ENCODE measurements at places on chromosomes 2 and 18.

- DNase-seq, result no peak
These were observed 1285.5 kb upstream of the TMEFF2 start for GRCh38 chr2:193480187-193480586.

DNA sequence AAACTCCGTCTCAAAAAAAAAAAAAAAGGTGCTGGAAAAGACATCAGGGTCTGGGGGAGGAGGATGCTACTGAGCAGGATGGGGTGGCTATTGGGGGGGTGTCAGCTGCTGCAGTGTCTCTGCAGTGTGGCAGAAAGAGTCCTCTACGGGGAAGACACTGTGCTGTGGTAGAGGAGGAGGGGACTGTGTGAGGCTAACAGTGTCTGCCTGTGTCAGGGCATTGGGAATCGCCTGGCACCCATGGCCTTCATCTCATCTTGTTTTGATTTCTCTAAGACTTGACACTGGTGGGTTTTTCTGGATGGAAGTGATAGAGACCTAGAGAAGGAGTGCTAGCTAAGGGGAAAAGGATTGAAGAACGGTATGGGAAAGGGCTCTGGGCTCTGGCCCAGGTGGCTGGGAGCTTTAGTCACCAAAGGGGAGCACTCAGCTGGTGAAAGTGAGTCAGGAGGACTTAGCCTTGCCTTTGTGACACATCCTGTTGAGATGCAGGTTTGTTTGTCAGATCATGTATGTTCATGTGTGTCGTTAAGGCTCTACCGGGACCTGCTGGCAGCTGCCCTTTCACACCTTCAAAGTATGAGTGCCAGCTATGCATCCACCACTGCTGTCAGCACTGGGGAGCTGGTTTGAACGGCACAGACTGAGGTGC lies 58.0 kb downstream of the FARP2 start:
- no peak for DNase-seq

GRCh38 chr2:144198116-144198515 lies 321.8 kb downstream of the ZEB2 start:
- no peak for DNase-seq

DNA sequence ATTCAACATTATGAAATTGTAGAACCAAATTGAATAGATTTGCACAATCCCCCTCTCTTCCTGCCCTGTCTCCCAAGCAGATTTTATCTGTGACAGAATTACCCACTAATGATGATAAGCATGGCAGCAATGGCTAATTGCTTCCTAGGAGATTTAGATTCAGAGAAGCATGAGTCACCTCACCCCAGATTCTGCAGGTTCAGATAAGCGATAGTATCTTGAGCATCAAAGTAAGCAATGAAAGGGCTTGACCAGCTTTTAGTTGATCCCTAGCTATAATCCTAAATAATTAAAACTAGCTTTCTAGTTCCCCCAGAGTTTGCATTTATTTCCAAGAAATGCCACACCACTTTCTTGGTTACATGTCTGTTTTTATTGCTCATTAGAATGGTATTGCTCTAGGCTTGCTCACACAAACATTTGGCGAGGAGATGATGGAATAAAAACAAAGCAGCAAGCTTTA lies 204.3 kb downstream of the GULP1 start:
- no peak for DNase-seq

- no peak for DNase-seq
These were observed 148.5 kb downstream of the TXNL1 start for GRCh38 chr18:56489893-56490292.

- no peak for DNase-seq
These were observed 3.5 kb upstream of the CHRNG start for GRCh38 chr2:232535761-232536530.

GRCh38 chr2:181857483-181857882 lies 34.0 kb upstream of the ITPRID2 start:
- DNase-seq, result no peak

DNA sequence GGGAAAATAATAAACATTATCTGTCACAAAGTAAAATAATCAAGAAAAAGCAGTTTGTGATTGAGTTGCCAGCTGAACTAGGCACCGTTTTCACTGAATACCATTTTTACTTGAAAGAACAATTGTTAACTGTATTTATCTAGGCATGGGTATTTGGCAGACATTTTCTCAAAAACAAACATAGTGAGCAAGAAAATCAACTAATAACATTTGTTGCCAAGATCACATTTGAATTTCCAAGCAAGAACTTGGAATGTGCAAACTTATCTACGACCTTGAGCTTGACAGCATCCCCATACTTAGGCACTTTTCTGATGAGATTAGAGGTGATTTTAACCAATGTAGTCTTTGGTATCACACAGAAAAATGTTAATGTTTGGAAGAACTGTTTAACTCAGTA lies 16.7 kb downstream of the SS18 start:
- DNase-seq, result no peak

GRCh38 chr18:6744816-6745455 lies 15.4 kb downstream of the ARHGAP28 start:
- DNase-seq, result no peak

- no peak for DNase-seq
These were observed 21.7 kb downstream of the ZNF638 start for GRCh38 chr2:71353248-71353647.

DNA sequence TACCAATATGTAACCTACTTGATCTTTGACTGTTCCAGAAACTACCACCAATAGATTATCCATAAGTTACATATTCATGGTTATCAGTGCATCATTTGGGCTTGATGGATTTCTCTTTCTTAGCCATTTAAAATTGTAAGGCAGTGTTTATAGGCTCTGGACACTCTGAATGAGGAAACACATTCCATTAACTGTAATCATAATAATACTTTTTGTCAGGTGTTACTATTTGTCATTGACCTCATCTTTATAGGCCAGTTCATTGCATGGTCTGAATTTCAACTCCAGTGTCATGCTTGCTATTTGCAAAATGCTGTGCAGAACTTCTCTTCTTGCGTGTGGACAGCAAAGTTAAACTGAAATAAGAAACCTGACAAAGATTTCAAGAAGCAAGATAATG lies 1340.2 kb upstream of the ZEB2 start:
- no peak for DNase-seq

DNA sequence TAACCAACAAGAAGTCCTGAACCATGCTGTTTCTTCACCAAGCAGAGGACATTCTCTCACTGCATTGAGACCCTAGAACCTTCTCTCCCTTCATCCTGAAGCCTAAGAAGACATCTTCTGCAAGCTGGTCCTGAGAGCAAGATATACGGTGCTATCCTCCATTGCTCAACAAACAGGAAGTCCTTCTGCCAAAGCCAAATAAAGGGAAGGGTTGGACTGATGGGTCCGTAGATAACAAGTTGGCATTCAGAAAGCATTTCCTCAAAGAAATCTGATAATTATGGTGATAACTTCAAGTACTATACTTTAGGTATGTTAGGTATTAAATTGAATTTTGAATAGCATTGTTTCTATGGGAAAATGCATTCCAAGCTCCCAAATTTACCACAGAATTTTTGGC lies 23.3 kb downstream of the GRB14 start:
- no peak for DNase-seq

DNA sequence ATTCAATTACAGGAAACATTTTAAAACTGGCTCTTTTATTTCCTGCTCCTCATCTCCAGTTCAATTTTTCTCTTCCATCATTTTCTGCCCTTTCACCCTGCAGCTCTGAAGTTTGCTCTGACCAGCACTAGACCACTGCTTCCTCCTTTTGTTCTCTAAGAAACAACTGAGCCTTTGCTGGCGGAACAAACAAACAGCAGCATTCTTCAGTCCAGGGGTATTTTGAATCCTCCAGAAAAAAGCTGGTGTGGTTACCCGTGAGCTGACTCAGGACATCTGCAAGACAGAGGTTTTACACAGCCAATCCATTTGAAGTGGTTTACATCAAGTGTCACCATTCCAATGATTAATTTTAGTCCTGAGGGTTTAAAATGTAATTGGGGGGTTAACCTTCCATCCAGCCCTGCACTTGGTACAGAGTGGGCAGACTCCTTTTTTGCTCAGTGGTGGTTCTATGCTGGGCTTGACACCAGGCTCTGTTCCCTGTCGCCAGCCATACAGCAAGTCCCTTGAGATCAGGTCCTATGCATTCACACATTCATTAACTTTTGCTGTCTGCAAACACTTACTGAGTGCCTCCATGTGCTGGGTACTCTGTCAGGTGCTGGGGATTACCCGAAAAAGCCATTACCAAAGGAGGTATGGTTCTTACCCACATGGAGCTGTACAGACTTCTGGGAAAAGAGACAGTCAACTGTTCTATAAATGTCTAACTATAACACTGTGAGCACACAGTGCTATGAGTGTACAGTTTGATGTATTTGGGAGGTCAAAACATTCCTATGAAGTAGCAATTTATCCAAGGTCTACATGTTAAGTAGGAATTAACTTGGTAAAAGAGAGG lies 909.4 kb upstream of the GYPC start:
- no peak for DNase-seq

- DNase-seq, result no peak
These were observed 98.0 kb upstream of the ITGA6 start for GRCh38 chr2:172329416-172329773.

DNA sequence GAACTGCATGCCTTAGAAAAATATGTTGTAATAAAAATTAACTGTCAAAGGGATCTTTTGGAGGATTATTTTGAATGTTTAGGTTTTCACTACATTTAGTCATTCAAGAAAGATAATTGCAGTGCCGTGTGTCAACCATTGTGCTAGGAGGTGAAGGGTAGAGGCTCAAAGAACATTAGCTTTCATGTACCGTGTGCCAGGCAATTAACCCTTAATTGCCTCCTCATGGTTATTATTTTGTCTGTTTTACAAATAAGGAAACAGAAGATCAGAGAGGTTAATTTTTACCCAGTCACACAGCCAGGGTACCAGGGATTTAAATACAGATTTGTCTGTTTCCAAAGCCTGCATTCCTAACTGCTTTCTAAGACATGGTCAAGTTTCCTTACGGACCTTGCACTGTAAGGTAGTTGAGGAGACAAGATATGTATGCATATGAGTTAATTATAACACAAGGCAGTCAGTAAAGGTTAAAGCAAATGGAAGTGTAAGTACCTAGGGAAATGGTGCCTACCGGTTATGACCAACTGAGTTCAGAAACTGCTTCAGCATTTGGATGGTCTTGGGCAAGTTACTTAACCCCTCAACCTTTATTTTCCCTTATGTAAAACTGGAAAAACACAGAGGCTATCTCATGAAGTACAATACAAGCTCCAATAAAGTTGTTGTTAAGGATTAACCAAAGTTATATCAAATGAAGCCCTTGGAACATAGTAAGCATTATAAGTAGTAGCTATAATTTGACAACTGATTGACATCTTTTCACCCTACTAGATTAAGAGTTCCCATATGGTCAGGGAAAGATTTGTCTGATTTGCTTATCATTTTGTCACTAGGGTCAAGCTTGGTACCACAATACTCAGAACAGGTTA lies 434.9 kb downstream of the MBD2 start:
- no peak for DNase-seq

GRCh38 chr2:217283460-217283859 lies 423.6 kb upstream of the TNP1 start:
- no peak for DNase-seq

GRCh38 chr2:160062292-160063005 lies at the start of gene PLA2R1:
PLA2R1 (minus strand) TSS chr2:160062615; CDS start chr2:160062403, 212 bp downstream.
- no peak for DNase-seq

DNA sequence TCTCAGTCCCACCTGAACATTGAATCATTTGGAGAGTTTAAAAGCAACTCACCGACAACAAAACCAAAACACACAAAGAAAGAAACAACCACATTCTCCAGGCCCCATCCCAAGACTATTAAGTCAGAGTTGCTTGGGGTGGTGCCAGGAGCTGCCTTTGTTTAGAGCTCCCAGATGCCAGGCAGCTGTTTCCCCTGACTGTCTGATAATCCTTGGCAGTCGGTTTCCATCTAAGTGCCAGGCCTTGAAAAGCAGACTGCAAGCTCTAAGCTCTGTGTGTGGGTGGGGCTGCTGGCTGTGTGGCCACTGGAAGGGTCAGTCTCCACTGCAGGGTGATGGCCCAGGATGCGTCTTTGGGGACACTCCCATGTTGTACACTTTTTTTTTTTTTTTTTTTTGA lies 255.3 kb upstream of the AGAP1 start:
- no peak for DNase-seq

DNA sequence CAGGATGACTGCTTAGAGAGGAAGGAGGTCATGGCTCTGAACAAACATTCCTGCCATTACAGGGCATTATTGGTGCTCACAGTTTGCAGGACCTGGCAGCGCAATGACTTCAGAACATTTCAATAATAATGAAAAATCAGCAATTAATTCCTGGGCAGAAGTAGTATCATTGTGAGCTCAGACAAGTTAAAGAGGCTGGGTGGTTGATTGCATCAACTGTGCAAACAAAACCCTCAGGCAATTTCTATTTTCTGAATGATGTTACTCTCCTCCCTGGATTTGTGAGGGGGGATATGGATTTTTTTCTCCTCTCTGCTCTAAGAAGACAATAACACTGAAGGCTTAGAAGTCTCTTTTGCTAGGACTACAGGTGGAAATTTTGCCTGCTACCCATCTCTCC lies 168.1 kb upstream of the TACR1 start:
- DNase-seq, result no peak

DNA sequence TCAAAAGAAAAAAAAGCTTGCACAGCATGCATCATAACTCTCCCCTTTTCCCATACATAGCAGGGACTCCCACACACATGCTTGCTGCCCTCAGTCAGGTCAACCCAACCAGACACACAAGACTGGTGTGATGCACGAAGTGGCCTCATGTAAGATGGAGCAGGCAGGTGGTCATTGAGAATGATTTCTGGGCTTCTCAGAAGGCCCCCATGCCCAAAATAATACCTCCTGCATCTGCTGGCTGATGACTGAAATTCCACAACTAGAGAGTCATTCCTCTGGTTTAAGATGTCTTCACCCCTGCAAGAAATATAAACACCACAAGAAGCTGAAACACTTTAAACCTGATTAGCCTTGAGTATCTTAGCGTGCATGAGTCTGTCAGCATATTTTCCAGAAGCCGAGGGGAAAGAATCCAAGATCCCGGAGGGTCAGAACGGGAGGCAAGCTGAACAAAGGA lies 131.1 kb downstream of the AFF3 start:
- DNase-seq, result no peak

GRCh38 chr18:79954791-79955190 lies 3.3 kb upstream of the SLC66A2 start:
- DNase-seq, result no peak

- no peak for DNase-seq
These were observed 940 bp upstream of the BOLA3 start for GRCh38 chr2:74148457-74149246.

DNA sequence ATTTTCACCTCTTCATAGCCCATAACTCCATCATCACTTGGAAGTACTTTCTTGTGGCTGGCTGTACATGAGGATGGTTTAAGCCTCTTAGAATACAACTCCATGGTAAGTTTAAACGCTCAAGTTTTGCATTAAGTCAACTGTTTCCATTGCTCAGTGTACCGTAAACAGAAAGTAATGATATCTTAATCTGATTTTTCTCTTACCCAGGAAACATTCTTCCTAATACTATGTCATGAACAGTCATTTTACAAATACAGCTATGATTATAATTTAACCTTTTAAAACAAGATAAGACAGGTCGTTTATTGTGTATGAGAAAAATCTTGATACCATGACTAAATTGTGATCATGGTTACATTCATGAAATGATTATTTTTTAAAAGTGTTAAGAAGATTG lies 11.6 kb upstream of the DYNC2LI1 start:
- DNase-seq, result no peak

- no peak for DNase-seq
These were observed 283.3 kb upstream of the VWC2L start for GRCh38 chr2:214127571-214127970.

GRCh38 chr2:86304416-86304815 lies 33.0 kb downstream of the REEP1 start:
- no peak for DNase-seq

GRCh38 chr2:5749347-5749746 lies 57.2 kb downstream of the SOX11 start:
- no peak for DNase-seq
